ENCODE measurements at places on chromosomes 1 and 21.

- no peak for DNase-seq
Observed at GRCh38 chr1:183233113-183233512, 47.0 kb downstream of the LAMC2 start.

- no peak for DNase-seq
Observed at GRCh38 chr1:22921452-22922126, 51.1 kb downstream of the LACTBL1 start.

GRCh38 chr1:52551507-52552235 is 1.2 kb downstream of the TUT4 start:
- DNase-seq, result no peak

GRCh38 chr1:9629445-9630201 is 21.9 kb upstream of the PIK3CD start:
- no peak for DNase-seq

DNA sequence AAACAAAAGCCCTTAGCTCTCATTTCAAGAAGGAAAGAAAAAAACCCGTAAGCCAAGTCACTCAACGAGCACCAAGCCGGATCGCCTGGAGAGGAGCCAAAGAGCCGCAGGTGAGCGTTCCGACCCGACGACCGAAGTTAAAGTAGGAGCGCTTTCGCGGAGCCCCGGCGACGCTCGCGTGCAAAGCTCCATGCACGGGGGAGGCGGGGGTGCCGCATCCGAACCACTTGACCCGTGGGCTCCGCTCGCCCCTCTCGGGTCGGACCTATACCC is 382 bp downstream of the GPBP1L1 start:
- DNase-seq, result peak; percentile 34

GRCh38 chr1:41895552-41895951 is 23.2 kb downstream of the HIVEP3 start:
- DNase-seq, result no peak

DNA sequence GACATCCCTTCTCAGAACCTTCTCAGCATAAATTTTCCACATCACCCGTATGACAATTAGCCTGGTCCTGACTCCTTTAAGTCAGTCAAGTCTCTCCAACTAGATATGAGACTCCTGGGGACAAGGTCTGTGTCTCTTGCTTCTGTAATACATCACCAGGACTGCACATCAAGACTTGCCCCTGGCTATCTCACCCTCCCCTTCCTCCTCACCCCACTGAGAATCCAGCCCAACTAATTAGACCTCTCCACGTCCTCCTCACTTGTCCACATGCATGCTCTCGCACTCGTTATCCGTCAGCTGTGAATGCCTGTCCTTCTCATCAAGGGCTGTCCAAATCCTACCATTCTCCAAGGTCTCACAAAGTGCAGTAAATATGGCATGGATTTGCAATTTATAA is 542.8 kb downstream of the PTPRU start:
- no peak for DNase-seq

GRCh38 chr1:9201401-9202239 is 33.0 kb upstream of the H6PD start:
- no peak for DNase-seq

DNA sequence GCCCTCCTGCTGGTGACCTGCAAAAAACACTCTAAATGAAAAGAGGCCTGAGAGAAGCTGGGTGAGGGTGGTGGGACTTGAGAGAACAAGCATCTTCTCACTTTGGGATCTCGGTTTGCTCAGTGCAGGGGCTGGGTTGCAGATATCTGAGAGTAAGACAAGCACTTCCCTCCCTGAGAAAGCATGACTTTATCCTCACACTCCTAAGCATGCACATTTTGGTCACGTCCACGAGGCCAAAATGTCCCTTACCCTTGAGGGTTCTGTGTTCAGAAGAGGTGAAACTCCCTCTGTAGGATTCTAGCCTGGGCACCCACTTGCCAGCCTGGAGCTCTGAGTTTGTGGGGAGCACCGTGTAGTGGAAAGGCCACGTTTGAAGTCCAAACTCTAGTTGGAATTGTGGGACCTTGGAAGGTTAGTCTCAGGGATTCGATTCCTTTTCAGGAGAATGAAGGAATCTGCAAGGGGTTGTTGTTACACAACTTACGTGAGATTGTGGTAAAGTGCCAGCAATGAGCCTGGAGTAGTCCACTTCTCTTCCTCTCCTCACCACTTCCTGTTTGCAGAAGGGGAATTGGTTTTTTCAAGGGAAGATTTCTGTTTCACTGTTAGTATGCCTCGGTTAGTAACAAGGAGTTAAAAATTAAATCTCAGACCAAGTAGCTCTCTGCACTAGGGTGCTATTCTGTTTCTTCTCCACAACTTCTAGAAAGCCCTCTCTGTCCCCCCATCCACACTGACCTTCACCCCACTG is 3.0 kb downstream of the FCAMR start:
- DNase-seq, result no peak

- DNase-seq, result no peak
Observed at GRCh38 chr1:150551051-150551783, 2.0 kb downstream of the ADAMTSL4 start.

DNA sequence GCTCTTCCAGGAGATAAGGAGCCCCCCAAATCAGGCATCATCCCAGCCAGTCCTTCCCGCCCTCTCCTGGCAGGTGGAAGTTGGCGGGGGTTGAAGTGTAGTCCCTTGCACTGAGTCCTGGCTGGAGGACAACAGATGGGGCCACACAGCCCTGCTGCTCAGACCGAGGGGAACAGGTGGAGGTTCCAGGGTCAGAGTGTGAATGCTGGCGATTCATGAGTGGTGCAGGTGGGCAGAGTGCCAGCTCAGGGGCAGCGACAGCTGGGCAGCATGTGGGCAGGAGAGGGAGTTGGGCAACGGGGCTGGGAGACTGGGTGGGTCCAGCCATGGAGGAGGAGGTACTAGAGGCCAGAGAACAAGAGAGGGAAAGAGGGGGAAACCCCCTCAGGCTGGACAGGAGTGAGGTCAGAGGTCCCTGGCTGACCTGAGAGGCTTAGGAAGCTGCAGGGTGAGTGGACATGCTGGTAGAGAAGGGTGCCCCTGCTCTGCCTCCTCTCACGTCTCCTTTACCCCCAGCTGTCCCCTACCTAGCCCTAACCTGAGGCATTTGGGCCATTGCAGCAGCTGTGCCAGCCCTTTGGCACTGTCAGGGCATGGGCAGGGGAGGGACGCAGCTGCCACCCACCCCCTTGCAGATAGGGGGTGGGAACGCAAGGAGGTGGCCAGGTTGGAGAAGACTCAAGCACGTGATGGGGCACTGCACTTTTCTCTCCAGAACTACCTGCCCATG is 11.3 kb upstream of the ADORA1 start:
- DNase-seq, result no peak

GRCh38 chr1:153841463-153841994 is 66.3 kb downstream of the SLC27A3 start:
- no peak for DNase-seq

GRCh38 chr1:219518168-219518906 is 94.6 kb downstream of the ZC3H11B start:
- DNase-seq, result no peak

DNA sequence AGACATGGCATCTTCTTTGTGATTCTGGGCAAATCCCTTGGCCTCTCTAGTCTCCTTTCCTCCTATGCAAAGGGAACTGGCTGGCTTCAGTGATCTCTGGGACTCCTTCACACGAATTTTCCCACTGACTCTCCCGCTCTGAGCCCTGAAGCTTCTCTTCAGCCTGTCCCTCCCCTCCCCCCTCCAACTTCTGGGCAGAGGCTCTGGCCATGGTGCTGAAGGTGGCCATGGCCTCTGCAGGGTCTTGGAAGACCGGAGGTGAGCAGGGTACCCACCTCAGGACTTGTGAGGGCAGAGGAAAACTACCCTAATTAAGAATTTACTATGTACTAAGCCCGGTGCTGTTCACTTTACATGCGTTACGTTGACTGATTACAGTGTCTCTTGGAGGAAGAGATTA is 29.4 kb upstream of the POU3F1 start:
- DNase-seq, result no peak

Data from NCI-H2171 (cell line).